ENCODE measurements at places on chromosomes 3 and 15.

DNA sequence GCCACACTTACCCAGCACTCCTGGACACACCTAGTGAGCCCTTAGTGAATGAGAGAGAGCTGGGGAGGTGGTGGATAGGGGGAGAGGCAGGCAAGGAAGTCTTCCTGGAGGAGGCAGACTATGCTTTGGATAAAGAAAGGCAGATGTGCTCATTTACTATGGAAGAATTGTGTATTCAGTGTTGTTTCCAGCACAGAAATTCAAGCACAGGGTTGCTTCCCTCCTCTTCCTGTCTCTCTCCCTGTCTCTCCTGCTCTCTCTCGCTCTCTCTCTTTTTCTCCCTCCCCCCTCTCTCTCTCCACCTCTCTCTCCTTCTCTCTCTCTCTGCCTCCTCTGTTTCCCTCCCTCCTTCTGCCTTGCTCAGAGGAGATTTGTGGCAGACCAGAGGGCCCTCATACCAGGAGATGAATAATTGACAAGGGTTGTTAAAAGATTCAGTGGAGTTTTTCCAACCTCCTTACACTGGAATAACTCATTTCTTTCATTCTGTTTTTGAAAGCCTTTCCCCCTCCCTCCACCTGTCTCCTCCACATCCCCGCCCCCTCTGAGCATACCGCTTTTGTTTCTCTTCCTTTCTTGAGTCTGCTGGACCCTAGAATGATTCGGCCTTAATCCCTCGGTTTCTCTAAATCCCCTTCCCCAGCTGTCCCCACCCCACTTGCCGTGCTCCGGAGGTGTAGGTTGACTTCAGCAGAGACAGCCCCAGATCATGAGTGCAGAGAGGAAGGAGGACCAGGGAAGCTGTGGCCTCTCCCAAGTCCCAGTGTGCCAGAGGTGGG lies 65.6 kb downstream of the CCDC33 start:
- DNase-seq: no peak

GRCh38 chr3:71171247-71171646 lies 412.3 kb downstream of the FOXP1 start:
- no peak for DNase-seq

DNA sequence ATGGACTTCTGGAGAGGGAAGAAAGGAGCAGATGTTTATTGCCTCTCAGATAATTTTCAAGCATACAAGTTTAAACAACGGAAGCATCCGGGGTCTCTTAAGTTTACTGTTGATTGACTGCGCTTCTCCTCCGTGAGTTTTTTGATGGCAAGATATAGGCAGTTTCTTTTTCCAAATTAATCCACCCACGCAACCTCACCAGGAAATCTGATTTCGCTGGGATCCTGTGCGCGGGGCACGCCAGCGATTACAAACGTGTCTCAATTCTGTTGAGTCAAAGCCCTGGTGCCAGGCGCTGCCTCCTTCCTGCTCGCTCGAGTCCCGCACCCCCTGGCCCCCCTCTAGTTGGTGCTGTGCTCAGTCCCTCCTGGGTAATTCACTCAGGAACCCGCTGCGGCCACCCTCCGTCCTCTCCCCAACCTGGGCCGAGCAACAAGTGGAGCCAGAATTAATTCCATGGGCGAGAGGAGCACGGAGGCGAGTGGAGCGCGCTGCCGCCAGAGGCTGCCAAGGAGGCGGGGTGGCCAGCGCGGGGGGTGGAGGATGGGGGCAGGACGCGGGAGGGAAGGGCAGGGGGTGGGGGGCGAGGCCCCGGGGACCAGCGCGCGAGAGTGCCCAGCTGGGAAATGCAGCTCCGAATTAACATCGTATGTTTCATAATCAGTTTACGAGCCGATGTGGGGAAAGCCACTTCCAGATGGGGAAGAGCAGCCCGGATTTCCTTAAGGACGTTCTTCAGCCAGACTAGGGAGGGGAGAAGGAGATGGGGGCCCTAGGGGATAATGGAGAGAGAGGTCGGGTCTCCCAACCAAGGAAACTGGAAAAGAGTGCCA lies 6.0 kb downstream of the WNT5A start:
- DNase-seq: peak; percentile 53

- DNase-seq: no peak
Measured at GRCh38 chr15:61742591-61742990, 317.7 kb downstream of the VPS13C start.

- no peak for DNase-seq
Measured at GRCh38 chr3:139281096-139281495, 62.7 kb upstream of the MRPS22 start.

GRCh38 chr3:18740631-18741583 lies 315.8 kb upstream of the SATB1 start:
- DNase-seq: no peak

DNA sequence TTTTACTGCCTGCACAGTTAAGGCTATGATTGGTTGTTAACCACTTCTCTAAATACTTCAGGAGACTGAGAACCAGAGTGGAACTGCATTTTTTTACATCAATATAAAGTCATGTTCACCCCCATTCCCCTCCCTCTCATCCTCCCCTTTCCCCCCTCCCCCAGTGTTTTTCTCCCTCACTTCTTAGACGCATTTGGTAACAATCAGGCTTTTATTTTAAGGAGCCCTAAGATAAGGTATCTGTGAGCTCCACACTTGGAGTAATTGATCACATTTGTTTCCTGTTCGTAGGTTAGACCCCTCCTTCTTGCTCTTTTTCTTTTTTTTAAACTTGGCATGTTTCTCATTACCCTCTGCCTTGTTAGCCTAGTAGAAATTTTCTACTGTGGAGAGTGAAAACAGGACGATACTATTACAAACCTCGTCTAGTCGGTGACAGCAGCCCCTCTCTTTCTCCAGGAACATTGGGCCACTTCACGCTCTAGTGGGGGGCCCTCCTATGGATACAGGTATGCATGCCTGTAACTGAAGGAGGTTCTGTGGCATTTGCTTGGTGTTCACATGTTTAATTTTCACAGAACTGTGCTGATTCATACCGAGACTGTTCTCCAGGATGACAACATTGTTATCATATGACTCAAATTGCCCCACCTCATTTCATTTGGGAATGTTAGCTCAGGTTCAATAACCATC lies 314.4 kb downstream of the MECOM start:
- no peak for DNase-seq

DNA sequence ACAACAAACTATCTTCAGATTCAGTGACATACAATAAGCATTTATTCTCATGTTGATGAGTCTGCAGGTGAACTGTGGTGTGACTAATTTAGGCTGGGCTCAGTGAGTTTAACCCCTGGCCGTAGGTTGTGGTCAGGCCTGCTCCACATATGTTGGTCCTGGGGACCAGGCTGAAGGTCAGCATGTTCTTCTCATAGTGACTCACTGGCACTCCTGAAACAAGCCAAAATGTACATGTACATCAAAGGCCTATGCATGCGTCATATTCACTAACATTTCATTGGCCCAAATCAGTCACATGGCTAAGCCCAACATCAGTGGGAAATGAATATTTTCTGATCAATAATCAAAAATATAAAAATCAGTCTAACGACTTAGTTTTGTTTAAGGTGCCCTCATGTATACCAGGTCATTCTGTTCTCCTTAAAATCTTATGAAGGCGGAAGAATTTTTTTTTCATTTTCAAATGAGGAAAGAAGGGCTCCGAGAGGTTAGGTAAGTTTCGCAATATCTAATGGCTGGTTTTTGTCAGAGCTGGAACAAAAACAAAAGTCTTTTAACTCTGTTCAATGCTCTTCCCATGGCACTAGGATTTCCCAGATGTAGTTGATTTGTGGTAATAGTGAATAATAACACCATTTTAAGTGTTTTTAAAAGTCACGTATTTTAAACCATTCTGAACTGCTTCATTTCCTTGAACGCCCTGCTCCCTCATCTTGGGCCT lies 148.5 kb downstream of the MFSD1 start:
- no peak for DNase-seq

- no peak for DNase-seq
Measured at GRCh38 chr3:158057666-158058065, 48.6 kb downstream of the SHOX2 start.

GRCh38 chr15:88220443-88221335 lies 35.9 kb downstream of the NTRK3 start:
- DNase-seq: no peak

DNA sequence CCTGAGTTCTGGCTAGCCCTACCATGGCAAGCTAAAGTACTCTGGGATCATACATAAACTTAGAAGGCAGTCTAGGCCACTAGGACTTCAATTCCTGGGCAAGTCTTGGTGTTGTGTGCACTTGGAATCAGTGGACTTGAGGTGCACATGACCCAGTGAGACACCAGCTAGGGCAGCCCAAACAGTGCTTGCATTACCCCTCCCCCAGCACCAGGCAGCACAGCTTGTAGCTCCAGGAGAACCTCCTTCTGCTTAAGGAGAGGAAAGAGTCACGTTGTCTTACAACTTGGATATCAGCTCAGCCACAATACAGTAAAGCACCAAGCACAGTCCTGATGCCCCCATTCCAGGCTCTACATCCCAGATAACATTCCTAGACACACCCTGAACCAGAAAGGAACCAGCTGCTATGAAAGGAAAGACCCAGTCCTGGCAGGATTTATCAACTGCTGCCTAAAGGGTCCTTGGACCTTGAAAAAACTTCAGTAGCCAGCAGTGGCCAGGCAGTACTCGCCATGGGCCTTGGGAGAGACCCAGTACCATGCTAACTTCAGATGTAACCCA lies 57.2 kb downstream of the MYO9A start:
- no peak for DNase-seq

DNA sequence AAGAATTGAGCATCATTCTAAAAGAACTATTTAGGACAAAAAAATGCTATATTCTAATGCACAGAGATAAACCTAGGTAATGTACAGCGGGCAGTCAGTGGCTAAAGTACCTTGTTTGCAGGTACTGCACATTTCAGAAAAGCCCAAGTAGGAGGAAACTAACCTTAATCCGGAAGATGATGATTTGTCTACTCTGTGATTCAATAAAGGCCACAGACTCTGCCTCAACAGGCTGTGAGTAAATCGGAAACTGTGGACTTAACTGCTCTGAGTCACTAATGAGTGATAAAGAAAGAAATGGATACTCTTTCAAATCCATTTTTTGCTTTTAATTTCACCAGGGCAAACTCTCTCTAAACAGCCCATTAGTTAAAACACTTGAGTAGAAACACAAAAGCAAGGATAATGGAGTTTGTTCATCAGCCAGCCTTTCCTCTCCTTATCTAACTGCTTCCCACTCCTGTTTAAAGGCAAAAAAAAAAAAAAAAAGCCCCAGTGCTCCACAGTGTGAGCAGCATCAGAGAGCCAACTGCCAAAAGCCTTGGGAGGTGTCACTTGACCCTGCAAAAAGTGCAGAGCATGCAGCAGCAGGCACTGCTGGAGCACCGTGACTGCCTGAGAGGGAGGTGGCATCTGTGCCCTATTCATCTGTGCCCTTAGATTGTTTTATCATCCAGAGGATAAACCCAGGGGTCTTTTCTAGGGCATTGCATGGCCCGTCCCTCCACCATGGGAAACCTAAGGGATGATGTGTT lies 187.7 kb downstream of the SATB1 start:
- no peak for DNase-seq

GRCh38 chr3:54225841-54226528 lies 103.6 kb downstream of the CACNA2D3 start:
- no peak for DNase-seq

DNA sequence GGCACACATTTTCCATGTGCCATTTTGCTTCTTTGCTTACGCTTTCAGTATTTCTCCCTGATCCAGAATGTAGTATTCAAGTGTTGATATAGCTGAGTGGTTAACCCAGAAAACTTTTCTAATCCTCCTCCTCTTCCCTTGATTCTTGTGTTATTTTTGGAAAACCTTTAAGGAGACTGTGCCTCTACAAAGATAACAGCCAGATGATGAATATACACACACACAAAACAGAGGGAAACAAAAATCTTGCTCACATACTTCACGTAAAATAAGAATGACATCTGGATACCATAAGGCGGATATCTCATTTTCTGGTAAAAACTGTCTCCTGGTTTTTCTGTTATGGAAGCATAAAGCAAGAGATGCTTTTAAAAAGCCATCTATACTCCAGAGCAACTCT lies 295.8 kb upstream of the THBS1 start:
- DNase-seq: no peak

- no peak for DNase-seq
Measured at GRCh38 chr3:19030522-19030839, 117.8 kb upstream of the KCNH8 start.

- DNase-seq: no peak
Measured at GRCh38 chr3:71537211-71537611, 46.3 kb downstream of the FOXP1 start.

- no peak for DNase-seq
Measured at GRCh38 chr3:105233010-105233409, 133.7 kb upstream of the ALCAM start.

DNA sequence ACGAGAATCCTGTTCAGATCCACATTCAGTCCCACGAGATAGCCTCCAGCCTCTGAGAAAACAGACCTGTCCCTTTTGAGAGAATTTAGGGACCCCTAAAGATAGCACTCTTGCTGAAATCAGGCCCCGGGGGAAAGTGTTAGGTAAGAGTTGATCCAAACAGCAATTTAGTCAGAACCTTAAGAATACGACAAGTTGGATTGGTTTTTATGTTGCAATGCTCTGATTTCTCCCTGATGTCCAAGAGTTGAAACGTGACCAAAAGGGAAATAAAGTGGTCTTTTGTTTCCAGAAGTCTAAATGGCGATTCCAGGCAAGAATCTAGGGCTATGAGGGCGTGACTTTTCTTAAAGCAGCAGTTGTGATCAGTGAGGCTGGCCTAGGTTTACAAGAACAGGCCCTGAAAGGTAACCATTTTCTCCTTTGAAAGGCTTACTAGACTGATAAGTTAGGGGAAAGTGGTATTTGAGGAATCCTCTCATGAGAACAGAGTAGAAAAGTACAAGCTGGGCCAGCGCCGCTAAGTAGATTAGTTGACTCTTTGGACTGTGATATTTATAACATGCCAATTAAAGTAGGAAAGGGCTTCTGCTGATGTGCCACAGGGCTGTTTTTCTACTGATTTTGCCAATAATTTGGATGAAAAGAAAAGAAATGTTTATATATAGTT lies 4.9 kb downstream of the MAN2A2 start:
- DNase-seq: no peak

DNA sequence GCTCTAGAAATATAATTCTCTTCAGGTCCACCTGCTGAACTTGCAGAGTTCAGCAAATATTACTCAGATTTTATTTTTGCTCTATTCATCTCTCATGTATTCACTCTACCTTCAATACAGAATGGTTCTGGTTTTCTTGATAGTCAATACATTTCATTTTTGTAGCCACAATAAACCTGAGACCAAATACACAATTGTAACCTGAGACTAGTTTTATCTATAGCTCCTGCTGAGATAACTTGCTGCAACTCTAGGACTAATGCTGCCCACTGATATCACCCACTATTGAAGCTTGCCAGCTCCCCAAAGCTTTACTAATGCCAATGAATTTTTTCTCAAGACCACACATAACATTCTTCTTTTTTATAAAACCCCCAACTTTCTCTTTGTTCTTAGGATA lies 229.3 kb downstream of the NSUN3 start:
- DNase-seq: no peak

GRCh38 chr3:61559136-61559731 lies 2.1 kb upstream of the PTPRG start:
- DNase-seq: peak; percentile 24

- DNase-seq: no peak
Measured at GRCh38 chr3:188727052-188727451, 444.7 kb upstream of the TPRG1 start.

GRCh38 chr3:114451051-114451451 lies 157.2 kb downstream of the TIGIT start:
- DNase-seq: no peak
